Activated CD8-positive, alpha-beta memory T cell treated with anti-CD3 and anti-CD28 coated beads for 1 hour (primary cell): ENCODE measurements at places on chromosomes 2 and 18.

DNA sequence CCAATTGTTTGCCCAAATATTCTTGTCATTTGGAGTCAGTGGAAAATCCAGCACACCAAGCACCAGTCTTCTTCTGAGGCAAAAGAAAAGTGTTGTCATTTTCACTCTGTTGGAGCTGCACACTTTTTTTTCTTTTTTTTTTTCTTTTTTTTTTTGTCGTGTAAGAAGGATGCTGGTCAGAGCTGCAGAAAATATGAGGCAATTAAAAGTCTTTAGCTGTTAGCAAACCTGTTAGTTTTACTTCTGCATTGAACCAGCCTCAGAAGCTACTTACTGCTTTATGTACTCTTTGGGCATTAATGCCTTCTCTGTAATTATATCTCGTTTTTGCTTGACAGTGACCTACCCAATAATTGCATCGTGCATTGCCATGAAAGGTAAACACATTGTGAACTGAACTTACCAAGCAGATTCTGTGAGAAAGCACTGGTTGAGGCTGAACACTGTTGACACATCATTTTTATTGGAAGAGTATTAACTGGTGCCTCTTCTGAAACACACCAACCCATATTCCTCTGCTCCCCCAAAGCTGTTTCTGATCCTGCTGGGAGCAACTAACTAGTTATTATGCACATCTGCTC is 165.4 kb downstream of the CAPN13 start:
- DNase-seq, result no peak

GRCh38 chr2:671072-671471 is 6.1 kb downstream of the TMEM18 start:
- DNase-seq, result no peak

GRCh38 chr18:11909591-11910026 is 1.5 kb upstream of the MPPE1 start:
- DNase-seq, result no peak

DNA sequence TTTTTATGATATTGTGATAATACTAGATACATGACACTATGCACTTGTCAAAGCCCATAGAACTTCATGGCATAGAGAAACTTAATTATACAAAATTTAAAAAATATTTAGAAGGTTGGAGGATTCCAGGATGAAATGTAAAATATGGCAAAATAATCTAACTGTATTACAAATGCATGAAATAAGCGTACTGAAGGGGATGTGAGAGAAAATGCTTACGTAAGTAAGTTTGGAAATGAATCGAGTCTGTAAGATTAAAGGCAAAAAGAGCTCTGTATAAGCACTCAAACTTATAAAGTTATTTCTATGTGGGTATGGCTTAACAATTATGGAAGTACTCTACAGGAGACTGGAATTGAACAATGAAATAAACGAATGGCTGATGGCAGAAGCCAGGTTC is 13.4 kb upstream of the CDC42EP3 start:
- DNase-seq, result no peak

GRCh38 chr2:235212501-235213158 is 260.8 kb downstream of the SH3BP4 start:
- no peak for DNase-seq

GRCh38 chr2:85170938-85171475 is 37.8 kb downstream of the TCF7L1 start:
- DNase-seq, result no peak

DNA sequence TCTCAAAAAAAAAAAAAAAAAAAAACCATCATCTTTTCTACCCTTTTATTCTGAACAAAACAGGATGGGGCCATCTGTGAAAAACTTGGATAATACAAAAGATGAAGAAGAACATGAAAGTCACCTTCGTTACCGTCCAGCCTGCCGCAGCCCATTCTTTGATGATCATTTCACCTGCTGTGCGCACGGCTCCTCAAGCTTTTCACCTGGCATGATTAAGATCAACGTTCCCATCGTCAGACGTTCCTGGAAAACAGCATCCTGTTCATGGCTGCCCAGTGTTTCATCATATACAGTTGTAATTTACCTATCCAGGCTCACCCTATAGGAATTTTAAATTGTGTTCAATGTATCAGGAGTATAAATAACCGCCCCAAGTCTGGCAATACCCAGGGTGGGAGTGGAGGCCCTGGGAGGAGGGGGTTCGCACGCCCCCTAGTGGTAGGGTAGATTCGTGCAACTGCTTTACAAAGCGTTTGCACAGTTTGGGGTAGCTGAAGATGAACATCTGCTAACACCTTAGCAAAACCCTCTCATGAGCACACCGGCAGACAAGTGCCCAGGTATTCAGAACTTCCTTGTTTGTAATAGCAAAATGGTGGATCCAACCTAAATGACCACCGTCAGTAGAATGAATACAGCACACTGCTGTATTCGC is 49.0 kb upstream of the GLI2 start:
- no peak for DNase-seq

DNA sequence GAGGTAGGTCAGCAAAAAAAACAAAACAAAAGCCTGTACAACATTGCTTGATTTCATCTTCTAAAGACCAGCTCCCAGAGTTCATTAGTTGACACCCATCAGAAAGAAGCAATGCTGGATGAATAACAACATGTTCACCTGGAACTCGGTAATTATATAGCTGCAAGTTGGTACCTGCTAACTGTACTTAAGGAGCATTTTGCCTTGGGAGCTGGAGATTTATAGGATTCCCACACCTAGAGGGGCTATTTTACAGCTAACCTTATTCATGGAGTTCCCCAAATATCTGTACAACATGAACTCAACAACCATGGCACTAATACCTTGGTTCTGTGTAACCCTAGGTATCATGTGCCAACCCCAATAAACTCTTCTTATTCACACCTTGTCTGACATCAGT is 281.1 kb upstream of the NCKAP5 start:
- DNase-seq, result no peak

- no peak for DNase-seq
Measured at GRCh38 chr18:37640504-37640903, 74.9 kb upstream of the CELF4 start.

- DNase-seq, result no peak
Measured at GRCh38 chr18:25825056-25825455, 265.4 kb downstream of the SS18 start.

GRCh38 chr18:60667016-60667415 is 294.4 kb upstream of the MC4R start:
- no peak for DNase-seq
